Upper lobe of right lung (tissue), 1 donor: ENCODE measurements at places on chromosomes 2 and 18. TPM values are rescaled to one million over a fixed set of nuclear protein-coding genes. Genes with fewer than 3 reads are reported as not detected.

DNA sequence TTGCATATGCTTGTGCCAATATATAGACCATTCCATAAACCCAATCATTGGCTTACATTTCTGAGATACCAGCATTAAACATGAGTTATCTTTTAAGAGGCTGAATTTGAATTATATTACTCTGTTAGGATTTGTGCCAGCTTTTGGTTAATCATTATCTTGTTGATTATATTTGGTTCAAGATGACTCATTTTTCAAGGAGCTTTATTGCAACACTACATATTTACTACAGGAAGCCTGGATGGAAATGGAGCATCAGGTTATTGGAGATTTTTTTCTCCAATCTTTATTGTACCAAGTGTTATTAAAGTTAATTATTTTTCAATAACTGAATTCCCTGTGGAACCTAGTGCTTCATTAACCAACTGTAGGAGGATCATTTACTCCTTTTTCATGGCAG lies 26.4 kb downstream of the EML4 start:
- H3K4me1 ChIP-seq: peaks cover 45% of the 10 kb centered on the region
- H3K27ac ChIP-seq: no peak overlapping the region
- H3K36me3 ChIP-seq: no peaks in the 10 kb centered on the region
- H3K4me3 ChIP-seq: no peak overlapping the region
- DNase-seq: no peak
- no peaks in the 10 kb centered on the region for H3K27me3 ChIP-seq

DNA sequence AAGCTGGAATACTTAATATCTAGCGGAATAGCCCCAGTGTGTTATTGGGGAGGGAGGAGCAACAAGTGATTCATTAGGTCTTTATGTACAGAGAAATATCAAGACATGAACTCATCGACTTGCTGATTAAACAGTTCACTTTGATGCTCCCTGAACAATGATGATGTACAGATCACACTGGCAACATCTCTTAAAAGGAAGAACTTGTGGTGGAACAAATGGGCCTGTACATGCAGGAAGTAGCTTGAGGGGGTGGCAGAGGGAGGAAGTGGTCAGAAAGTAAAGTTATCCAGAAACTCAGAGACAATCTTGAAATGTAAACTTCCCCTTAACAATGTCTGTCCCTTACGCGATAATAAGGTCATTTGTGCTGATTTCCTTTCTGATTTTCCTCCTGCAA lies 90.5 kb downstream of the NXPH2 start:
- no peaks in the 10 kb centered on the region for H3K4me1 ChIP-seq
- H3K4me3 ChIP-seq: no peak overlapping the region
- H3K27me3 ChIP-seq: no peaks in the 10 kb centered on the region
- no peak for DNase-seq
- no peaks in the 10 kb centered on the region for H3K36me3 ChIP-seq

DNA sequence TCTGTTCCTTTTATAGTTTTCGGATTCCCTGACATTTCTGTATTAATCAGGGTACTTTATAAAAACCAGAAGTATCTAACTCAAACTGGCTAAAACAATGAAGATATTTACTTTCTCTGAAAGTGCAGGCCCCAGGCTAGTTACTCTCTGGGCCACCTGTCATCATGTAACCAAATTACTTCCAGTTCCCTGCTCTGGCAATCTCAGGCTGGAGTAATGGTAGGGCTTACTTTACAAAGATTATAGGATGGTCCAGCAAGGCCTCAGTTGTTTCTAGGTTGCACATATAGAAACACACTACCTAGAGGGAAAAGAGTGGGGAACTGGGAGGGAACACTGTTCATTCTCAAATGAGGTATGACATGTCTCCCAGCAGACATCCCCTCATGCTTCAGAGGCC lies 74.8 kb downstream of the CHST9 start:
- H3K27ac ChIP-seq: no peak overlapping the region
- DNase-seq: no peak
- H3K36me3 ChIP-seq: no peaks in the 10 kb centered on the region
- H3K4me1 ChIP-seq: no peaks in the 10 kb centered on the region
- H3K27me3 ChIP-seq: no peaks in the 10 kb centered on the region
- H3K4me3 ChIP-seq: no peak overlapping the region

GRCh38 chr2:236762628-236763027 lies 193.0 kb downstream of the ACKR3 start:
- H3K27me3 ChIP-seq: no peaks in the 10 kb centered on the region
- no peaks in the 10 kb centered on the region for H3K4me1 ChIP-seq

- no peak for DNase-seq
- H3K27me3 ChIP-seq: no peaks in the 10 kb centered on the region
- no peak overlapping the region for H3K27ac ChIP-seq
- no peaks in the 10 kb centered on the region for H3K36me3 ChIP-seq
Observed at GRCh38 chr2:137133225-137133624, 367.9 kb downstream of the THSD7B start.

Gene KYNU
- total RNA-seq: 34.5 TPM

Gene ASXL2
- 34.3 TPM for total RNA-seq

GRCh38 chr2:191931329-191931728 lies 84.4 kb upstream of the CAVIN2 start:
- H3K4me3 ChIP-seq: no peak overlapping the region
- no peaks in the 10 kb centered on the region for H3K27me3 ChIP-seq

Gene RIT2
- total RNA-seq: not detected

DNA sequence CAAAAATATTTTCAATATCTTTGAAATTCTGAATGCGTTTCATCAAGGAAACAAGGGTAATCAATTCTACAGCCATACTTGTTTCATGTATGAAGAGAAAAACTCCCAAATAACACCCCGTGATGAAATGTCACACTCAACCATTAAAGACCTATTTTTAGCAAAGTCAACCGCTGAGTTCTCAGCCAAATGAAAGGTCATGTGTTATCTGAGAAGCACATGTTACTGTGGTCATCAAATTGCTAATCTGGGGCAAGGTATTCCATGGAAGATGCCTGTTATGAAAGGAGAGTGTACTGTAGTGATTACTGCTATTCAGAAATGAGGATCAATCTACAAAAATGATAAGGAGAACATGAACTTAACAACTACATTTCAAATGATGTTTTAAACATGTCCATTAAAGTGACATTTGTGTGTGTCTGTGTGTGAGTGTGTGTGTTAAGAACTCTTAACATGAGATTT lies 126.7 kb downstream of the BCL2 start:
- DNase-seq: no peak
- H3K4me3 ChIP-seq: no peak overlapping the region
- peaks cover 4% of the 10 kb centered on the region for H3K4me1 ChIP-seq

DNA sequence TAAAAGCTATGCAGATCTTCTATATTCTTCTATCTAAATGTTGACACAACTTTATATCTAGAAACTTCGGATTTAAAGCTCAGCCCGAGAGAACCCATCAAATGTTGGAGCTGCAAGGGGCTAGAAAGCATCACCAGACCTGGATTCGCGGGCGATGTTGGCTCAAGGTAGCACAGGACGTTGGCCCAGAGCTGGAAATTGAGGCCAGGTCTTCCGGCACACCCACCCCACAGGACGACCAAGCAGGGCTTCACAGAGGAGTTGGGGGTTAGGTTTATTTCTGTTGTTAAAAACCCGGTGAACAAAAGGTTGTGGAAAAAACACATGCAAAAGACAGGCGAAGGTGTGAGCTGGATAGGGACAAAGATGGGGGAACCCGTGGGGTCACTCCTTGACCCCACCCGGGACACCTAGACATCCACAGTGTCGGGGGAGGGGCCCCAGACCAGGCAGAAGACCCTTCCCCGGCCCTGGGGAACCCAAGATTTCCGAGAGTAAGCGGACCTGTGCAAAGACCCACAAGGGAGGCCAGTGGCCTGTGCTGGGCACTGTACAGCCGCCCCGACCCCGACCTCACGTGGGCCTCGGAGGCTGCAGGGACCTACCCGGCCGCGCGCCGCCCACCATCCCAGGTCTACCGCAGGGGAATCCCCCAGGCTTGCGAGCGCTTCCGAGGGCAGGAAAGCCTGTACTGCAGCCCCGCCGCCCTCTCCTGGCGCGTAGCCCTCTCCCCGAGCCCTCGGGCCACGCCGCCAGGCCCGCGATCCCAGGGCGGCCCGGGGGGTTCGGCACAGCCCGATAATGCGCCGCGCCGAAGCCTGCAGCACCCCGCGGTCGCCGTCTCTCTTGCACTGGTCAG lies 1.8 kb upstream of the AGBL5 start:
- peak; percentile 82 for DNase-seq
- peaks cover 13% of the 10 kb centered on the region for H3K4me1 ChIP-seq
- H3K27ac ChIP-seq: peak overlapping the region; percentile 78
- H3K4me3 ChIP-seq: peak overlapping the region; percentile 85

Gene GCG
- total RNA-seq: not detected

DNA sequence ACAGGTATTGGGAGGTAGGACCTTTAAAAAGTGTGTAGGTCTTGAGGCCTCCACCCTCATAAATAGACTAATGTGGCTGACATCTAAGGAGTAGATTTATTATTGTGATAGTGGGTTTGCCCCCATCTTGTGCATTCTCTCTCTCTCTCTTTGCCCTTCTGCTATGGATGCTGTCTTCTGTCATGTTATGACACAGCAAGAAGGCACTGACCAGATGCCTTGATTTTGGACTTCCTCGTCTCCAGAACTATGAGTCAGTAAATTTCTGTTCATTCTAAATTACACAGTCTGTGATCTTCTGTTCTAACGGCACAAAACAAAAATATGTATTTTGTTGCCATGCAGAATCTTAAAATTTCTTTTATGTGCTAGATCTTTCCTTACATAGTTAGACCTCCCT lies 66.9 kb downstream of the ATAD2B start:
- H3K27me3 ChIP-seq: no peaks in the 10 kb centered on the region
- DNase-seq: no peak

DNA sequence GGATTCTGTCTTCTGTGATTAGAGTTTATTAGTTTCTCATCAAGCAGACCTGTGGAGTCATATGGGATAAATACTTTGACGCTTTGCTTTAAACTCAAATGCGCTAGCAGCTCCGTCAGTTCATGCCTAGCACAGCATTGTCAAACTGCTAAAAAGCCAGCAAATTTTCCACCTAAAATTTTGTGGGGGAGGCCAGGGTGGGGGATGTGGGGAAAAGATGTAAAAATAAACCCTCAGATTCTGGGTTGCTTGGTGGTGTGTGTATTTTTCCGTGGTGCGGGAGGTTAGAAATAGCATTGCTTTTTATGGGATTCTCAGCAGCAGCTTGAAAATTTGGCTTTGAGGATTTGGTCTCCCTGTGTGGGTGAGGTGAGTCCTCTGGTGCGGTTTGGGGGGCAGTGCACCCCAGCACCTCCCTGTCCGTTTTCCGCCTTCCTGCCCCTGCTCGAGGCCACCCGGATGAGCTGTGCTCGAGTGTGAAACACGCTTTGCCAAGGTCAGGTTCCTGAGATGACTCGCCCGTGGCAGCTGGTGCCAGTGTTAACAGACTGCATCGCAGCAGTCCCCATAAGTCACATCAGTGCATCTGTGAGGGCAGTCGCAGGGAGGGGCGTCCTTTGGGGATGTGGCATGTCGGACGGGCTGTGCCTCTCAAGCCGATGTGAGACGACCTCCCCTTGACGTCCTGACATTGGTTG lies 65.9 kb downstream of the LDLRAD4 start:
- no peak overlapping the region for H3K27ac ChIP-seq
- peak; percentile 40 for DNase-seq
- no peaks in the 10 kb centered on the region for H3K27me3 ChIP-seq
- H3K4me1 ChIP-seq: no peaks in the 10 kb centered on the region
- H3K36me3 ChIP-seq: no peaks in the 10 kb centered on the region

GRCh38 chr2:221468317-221468716 lies 103.8 kb downstream of the EPHA4 start:
- H3K27ac ChIP-seq: no peak overlapping the region
- no peak for DNase-seq
- no peaks in the 10 kb centered on the region for H3K27me3 ChIP-seq
- H3K4me3 ChIP-seq: no peak overlapping the region

- H3K27me3 ChIP-seq: no peaks in the 10 kb centered on the region
- no peak for DNase-seq
- no peak overlapping the region for H3K4me3 ChIP-seq
- H3K36me3 ChIP-seq: no peaks in the 10 kb centered on the region
- H3K27ac ChIP-seq: no peak overlapping the region
Observed at GRCh38 chr2:29262681-29263260, 147.6 kb downstream of the CLIP4 start.
